Left renal pelvis (tissue), 4 donors: ENCODE measurements at places on chromosomes 5 and 9.
A peak's percentile ranks its signal among the peaks of the same experiment; 100 is the strongest.

GRCh38 chr5:138337685-138338410 lies at the start of gene FAM53C:
FAM53C (plus strand) TSS chr5:138338266; CDS start chr5:138341336, 3,070 bp downstream.
- peak; percentile 95 for DNase-seq

DNA sequence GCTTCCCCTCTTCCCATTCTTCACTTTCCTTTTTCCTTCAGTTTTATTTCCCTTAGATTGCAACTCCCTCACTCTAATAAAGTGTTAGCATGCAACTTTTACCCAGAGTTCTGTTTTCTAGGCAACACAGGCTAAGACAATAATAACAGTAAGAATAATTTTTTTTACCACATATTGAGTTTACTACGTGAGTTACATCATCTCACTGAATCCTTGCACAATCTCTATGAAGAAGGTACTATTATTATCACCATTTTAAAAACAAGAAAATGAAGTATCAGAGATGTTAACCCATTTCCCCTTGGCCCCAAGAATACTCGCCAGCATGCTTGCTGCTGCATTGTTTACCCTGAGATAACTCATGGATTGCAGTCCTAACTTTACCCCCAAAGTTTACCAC lies 53.7 kb upstream of the SMIM32 start:
- no peak for DNase-seq

- DNase-seq: no peak
Observed at GRCh38 chr5:17257705-17258273, 40.4 kb downstream of the BASP1 start.

GRCh38 chr5:170745481-170746071 lies 37.9 kb upstream of the GABRP start:
- no peak for DNase-seq

DNA sequence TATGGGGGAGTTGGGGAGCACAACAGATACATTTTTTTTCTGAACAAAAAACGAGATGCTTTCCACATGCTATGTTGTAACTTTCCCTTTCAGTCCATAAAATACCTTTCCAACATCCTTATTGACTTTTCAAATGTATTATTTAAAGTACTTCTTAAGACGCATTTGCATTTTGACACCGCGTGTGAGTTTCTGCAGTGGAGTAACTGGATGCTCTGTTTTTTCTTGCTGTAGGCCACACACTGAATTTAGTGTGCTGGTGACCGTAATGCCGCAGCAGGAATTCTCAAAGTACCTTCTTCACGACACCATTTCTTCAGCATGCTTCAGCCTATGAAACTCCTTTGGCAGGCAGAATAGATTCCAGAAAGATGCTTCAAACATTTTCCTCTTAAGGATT lies 14.3 kb upstream of the EPB41L4B start:
- DNase-seq: no peak

DNA sequence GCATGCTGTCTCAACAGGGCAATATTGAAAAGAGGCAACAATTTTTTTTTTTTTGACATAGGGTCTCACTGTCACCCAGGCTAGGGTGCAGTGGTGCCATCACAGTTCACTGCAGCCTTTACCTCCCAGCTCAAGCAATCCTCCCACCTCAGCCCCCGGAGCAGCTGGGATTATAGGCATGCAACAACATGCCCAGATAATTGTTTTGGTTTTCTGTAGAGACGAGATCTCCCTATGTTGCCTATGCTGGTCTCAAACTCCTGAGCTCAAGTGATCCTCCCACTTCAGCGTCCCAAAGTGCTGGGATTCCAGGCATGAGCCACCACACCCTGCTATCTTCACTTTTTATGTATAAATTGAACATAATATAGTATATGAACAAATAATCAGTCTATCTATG lies 47.6 kb downstream of the PRELID2 start:
- no peak for DNase-seq

DNA sequence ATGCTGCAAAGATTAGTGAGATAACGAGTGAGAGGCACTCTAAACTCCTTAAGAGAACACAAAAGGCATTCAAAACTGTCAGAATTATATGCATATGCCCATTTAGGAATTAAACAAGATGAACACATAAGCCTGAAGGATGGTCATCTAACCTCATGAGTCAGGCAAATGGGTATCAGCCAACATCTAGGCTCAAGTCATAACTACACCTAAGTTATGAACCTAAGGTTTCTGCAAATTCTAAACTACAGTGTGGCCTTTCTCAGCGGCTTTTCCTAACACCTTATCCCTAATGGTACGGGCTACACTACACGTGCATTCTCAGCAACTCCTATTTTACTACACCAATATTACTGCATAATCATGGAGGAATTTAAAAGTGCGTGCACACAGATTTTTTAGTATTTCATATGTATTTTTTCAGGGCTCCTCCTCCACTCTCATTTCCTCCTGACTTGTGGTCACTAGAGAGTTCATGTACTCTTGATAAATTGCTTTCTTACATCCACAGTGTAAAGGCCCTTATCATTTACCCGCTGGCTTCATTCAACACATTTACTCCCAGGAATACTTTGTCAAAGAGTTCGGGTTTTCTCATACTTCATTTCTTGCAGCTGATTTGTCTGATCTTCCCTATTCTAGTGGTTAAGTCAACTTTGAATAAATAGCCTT lies 316.5 kb downstream of the BNC2 start:
- DNase-seq: no peak
